ENCODE measurements at places on chromosomes 12 and 14. TPM values are rescaled to one million over a fixed set of nuclear protein-coding genes. Genes with fewer than 3 reads are reported as not detected.

- DNase-seq = no peak
These were observed 147.5 kb downstream of the ZFP36L1 start for GRCh38 chr14:68645371-68645770.

DNA sequence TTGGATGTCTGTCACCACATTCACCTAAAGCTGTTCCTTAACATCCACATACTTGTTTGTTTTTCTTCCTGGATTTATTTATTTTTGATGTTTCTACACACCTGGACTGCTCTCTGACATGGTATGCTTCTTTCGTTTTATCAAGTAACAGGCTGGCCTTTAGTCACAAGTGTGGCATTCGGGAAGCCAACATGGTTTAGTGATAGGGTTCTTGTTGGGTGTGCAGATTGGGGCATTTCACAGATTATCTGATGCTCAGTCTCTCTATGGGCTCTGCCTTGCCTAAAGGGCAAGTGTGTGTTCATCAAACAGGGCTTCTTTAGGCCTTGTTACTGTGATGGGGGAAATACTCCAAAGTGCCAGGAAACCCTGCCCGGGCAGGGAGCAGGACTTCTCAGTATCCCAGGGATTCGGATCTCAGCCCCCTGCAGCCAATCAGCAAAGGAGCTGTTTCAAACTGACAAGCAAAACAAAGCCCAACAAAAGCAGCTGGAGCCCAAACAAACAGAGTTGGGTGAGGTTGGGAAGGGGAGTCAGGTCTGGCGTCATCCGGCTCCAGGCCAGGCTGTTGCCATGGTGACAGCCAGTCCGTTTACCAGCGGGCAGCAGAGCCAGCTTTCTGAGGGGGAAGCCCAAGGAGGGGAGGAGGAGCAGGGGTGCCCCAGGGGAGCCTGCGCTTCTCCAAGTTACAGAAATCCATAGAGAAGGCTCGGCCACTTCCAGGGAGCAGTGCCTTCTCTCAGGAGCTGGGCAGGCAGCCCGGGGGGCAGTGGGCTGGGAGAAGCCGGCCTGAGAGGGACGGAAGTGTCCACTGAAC is 31.9 kb downstream of the FOS start:
- DNase-seq = peak; percentile 87

GRCh38 chr12:96155781-96156180 is 38.4 kb upstream of the ELK3 start:
- DNase-seq = no peak

DNA sequence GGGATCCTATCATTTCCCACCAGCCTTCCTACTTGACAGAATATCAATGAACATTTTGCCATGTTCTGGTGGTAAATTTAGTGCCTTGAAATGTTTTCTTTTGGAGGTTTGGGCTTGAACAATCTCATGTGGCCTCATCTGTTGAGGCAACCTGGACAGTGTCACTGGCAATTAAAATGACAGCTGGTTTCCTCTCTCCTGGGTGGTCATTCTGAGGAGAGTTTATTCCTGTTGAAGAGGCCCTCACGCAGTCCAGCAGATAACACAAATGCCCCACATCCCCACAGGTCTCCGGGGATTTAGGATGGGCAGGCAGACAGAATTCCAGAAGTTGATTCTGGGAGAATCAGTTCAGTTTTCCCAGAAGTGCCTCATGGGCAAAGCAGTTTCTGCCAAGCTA is 41.9 kb downstream of the MMAB start:
- DNase-seq = no peak

DNA sequence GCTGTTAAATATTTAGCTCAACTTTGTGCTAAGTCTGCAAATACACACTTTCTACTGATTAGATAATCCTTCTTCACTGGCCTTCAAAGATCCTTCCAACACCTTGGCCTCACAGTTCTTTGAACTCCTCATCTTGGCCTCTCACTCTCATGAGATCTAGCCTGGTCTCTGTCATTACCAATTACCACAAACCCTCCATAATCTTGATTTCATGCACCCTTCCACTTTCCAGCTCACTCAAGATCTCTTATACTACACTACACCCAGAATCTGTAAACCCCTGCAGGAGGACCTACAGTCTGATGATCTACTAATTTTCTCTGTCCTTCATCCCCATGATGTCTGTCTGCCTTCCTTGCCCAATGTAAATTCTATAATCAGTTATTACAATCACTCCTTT is 71.1 kb downstream of the DUSP16 start:
- DNase-seq = no peak

GRCh38 chr12:97293541-97293940 is 169.1 kb upstream of the RMST start:
- DNase-seq = no peak

- DNase-seq = no peak
These were observed 31.2 kb downstream of the BCL11B start for GRCh38 chr14:99240627-99241324.

- no peak for DNase-seq
These were observed 1.7 kb downstream of the C1QL4 start for GRCh38 chr12:49335118-49335954.

DNA sequence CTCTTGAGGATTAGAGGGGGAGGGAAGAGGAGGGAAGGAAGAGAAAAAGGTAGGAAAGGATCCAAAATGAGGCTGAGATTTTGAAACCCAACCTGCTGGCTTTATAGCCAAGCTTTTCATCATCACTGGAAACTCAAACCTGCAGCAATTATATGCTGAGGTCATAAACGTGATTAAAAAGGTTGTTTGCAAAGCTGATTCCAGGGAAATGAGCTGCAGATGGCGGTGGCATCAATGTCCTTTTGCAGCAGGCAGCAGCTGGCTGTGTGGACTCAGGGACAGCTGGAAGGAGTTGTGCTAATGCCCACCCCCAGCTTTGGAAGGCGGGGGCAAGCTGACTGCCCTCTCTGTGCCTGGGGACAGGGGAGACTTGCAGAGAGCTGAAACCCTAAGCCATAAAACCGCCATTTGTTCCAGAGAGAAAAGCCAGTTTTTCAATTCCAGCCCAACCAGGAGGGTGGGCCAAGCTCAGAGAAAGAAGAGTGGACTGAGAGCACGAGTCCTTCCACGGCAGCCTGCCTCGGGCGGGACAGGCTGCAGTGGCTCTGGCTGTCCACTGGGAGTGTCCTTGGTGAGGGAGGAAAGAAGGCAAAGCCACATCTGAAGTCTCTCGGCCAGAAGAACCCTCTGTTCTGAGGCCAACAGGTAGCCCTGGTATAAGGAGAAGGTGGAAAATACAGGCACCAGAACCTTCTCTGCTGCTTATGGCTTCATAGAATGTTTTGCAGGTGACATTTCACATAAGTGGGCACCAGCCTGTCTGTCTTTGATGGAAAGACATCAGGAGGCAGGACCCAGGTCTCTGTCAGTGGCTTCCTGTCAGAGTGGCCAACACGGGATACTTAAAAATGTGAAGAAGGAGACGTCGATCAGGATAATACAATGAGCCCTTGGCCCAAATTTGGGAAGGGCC is 90.7 kb downstream of the SINHCAF start:
- peak; percentile 54 for DNase-seq

- no peak for DNase-seq
These were observed 62.8 kb upstream of the CCDC91 start for GRCh38 chr12:28127455-28127854.

- DNase-seq = peak; percentile 84
These were observed at the start of gene MDM2 for GRCh38 chr12:68807576-68808387. TSS of gene MDM2 (plus strand) at chr12:68808177. CDS start at chr12:68808478, 301 bp downstream.

- no peak for DNase-seq
These were observed 41.2 kb upstream of the C12orf75 start for GRCh38 chr12:105289114-105289904.

DNA sequence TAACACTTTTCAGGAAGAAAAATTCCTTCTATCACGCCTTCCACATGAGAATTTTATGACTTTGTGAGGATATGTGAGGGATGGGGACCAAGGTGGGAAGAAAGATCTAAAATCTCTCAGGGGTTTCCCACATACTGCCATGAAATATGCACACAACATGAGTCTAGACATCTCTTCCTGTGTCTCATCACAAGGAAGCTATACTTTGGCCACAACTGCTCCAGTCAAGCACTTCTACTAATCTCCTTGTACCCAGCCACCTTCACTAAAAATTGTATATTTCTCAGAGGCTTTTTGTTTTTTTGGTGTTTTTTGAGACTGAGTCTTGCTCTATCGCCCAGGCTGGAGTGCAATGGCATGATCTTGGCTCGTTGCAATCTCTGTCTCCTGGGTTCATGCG is 3.2 kb downstream of the OSBPL8 start:
- no peak for DNase-seq

DNA sequence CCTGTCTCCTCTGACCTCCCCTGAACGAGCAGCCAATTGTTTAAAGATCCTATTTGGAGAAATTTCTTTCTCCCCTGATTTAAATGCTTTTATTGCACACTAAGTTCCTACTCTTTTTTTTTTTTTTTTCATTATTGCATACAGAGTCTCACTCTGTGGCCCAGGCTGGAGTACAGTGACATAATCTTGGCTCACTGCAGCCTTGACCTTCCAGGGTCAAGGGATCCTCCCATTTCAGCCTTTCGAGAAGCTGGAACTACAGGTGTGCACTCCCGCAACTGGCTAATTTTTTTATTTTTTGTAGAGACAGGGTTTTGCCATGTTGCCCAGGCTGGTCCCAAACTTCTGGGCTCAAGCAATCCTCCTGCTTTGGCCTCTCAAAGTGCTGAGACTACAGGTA is 5.2 kb upstream of the P2RX7 start:
- DNase-seq = no peak

DNA sequence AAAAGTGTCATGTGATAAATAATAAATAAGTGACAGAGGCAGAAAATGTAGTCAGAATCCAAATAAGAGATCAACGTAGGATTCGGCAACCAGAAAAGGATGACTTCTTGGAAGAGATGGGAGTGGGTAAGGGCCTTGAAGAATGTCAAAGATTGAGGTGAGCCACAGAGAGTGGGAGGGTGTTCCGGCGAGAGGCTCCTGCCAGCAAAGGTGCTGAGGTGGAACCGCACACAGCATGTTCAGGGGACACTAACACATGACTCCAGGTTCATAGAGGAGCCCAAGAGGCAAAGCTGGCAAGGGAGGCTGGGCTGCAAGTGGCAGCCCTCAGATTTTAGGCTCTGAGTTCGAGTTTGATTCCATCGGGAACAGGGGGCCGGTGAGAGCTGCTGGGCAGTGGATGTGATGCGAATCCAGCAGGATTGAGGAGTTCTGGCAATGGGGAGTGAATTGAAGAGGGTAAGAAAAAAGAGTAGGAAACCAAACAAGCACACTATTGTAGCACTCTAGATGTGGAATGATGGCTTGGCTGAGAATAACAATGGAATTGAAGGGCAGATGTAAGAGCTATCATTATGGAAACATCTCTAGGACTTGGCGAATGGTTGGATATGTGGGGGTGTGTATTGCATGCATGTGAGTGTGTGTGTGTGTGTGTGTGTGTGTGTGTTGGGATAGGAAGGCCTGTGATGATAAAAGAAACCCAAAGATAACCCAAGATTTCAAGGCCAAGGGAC is 36.5 kb downstream of the LRRC74A start:
- no peak for DNase-seq

DNA sequence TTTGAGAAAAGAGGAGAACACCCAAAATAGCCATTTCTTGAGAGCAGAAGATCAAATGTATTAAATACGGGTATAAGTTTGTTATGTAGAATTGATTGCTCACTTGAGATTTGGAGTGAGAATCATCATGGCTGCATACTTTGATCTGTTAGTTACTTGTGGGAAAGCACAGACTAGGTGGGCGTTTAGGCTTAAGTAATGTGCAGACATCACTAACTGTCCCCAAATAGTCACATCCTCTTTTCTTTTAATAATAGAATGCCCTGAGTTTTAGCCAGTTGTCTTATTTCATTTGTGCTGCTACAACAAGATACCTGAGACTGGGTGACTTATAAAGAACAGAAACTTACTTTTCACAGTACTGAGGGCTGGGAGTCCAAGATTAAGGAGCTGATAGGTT is 14.3 kb upstream of the GTF2A1 start:
- DNase-seq = no peak

GRCh38 chr12:26599096-26599695 is 233.8 kb downstream of the ITPR2 start:
- DNase-seq = no peak

DNA sequence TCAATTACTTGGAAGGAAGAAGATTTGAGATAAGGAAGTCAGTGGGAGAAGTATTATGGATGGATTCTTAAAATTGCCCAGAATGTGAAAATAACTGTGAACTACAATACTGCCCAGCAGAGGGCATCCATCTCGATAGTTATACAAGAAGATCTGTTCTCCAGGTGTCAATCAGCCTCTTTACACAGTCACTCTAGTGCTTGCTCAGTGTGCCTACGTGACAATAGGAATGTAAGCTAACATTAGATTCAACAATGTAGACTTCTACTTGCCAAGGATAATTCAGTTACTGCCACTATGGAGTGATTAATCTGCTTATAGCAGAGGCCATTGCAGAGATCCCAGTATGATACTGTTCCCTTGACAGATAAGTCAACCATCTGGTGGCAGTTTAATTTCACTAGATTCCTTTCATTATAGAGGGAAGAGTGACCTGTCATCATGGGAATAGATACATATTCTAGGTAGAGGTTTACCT is 10.6 kb upstream of the MAP4K5 start:
- peak; percentile 76 for DNase-seq

- DNase-seq = no peak
These were observed 2.8 kb downstream of the FOXG1 start for GRCh38 chr14:28769276-28769880.

DNA sequence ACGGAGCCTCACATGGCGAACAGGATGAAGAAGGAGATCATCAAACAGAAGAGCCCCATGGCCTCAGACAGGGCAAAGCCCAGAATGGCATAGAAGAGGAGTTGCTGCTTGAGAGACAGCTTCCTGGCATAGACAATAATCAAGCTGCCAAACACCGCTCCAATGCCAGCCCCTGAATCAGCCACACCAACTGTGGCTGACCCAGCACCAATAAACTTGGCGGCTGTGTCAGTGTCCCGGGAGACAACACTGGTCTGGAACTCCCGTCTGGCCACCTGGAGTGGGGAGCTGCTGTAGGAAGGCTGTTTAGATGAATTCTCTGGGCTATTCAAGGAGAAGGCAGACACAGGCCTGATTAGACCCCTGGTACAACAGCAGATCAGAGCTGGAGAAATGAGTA is 100.1 kb downstream of the HEATR5A start:
- DNase-seq = peak; percentile 13

DNA sequence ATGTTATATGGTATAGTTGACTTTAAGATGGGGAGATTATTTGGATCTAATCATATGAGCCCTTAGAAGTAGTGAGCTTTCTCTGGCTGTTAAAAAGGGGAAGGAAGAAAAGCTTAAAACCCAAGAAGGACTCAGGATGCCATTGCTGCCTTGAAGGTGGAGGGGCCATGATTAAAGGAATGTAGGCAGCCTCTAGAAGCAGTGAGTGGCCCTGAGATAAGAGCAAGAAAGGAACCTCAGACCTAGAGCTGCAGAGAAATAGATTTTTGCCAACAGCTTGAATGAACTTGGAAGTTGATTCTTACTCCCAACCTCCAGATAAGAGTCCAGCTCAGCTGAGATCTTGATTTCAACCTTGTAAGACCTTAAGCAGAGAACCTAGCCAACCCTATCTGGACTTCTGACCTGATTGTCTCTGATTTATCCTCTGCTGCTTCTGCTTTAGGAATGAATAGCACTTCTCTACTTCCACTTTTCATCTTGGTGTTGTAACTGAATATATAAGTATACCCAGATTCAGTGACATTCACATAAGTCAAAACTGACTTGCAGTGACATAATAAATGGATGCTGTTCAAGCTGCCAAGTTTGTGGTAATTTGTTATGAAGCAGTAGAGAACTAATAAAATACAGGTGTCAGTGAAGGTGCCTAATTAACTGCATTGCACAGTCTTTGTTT is 33.5 kb downstream of the RAD51B start:
- no peak for DNase-seq

Gene TBX5
- not detected for polyA plus RNA-seq

Gene ASCL1
- 37.3 TPM for polyA plus RNA-seq

Gene KCNA1
- 7.5 TPM for polyA plus RNA-seq

Gene KCNA5
- polyA plus RNA-seq = 5.8 TPM

Gene RESF1
- polyA plus RNA-seq = 25.0 TPM

Gene AQP2
- 0.44 TPM for polyA plus RNA-seq

Gene IFI27L2
- polyA plus RNA-seq = 114 TPM

Gene NKX2-1
- polyA plus RNA-seq = not detected
